Retinal pigment epithelial cell (primary cell): ENCODE measurements at places on chromosomes 2 and 18.
A peak's percentile ranks its signal among the peaks of the same experiment; 100 is the strongest.

DNA sequence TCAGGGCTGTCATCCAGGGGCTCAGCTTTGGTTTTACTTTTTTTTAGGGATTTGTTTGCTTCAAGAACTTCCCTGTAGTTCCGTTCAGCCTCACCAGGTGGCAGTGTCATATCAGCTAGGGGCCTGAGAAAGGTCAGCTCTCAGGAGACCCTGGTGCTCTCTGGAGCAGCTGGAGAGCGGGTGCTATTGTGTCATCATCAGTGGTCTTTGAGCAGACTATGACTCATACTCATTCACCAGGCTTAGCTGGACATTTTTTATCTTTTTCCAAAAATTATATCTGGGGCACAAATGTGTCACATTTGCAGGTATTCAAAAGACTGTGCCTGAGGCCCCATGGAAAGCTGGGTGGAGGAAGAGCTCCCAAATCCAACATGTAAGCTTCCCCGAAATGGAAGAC, 24.4 kb downstream of the ZNF892 start:
- DNase-seq: peak; percentile 14

- DNase-seq: no peak
Measured at GRCh38 chr2:62133320-62133823, 62.5 kb upstream of the B3GNT2 start.

- DNase-seq: no peak
Measured at GRCh38 chr2:224518806-224519580, 66.2 kb downstream of the CUL3 start.

DNA sequence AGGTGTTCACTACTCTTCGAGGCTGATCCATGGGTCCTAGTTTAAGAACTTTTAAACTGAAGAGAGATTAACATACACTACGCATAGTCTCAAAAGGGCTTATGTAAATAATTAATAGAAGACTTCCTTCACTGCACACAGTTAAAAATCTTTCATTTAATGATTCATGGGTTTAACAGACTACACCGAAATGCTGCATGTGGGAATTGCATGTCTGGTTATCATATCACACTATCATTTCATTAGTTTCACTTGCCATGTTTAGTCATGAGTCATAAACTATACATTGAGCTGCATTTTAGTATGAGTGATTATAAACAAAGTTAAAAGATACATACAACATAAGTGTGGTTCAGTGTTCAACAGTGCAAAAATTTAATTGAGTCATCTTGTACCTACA, 31.2 kb downstream of the GLS start:
- DNase-seq: no peak

DNA sequence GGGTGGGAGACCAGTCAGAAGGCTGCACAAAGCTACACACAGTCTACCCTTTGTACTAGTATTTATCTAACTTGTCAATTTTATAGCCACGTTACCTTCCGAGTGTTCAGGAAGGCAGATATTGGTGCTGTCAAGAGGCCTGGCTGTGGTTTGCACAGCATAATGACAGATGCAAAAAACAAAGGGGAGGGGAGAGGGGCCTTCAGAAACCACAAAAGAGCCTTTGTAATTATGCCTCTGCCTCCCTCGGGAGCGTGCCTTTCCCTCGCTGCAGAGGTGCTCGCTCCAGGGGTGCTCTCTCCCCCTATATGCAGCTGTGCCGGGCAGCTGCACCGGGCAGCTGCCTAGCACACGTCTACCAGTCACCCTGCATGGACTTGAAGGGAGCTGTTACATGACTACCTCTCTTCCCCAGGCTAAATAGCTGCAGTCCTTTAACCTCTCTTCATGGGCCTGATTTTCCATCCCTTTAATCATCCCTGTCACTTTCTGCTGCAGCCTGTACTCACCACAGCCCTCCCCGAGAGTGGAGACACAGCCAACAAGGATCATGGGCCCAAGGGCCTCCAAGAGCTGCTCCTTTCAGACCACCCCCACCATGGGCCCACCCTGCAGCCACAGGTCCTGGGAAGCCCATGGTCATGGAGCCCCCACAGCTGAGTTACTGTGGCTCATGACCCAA, 168.4 kb upstream of the PKDCC start:
- no peak for DNase-seq

DNA sequence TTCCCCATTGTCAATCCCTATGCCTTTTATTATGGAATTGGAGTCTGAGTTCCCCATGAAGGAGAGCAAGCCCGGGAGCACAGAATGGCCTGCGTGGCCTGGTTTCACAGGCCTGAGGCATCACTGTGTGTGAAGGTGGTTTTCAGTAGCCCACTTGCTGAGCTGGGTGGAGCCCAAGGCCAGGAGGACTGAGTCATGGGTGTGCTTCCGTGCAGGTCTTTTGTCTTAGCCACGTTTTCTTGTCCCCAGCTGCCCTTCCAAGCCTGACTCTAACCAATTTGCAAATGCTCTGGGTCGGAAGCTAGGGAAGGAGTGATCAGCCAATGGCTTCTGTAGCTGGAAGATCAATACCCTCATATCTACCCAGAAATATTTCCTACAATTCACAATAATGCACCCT, 119.2 kb downstream of the MAPK4 start:
- DNase-seq: no peak

DNA sequence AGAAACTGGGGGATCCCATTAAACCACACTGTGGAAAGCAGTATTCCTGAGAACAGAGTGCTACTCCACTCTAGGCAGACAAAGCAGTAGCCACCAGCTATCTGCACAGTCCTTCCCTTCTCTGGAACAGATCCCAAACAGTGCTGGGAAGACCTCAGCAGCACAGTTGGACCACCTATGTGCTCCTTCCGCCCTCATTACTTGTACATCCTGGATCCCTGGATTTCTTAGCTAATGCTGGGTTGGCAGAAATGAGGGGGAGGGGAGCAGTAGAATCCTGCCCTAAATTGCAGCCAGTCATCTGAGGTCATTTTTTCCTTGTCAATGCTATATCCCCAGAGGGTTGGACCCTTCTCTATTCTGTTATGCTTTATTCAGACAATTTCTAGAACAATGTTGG, 13.8 kb upstream of the MALT1 start:
- DNase-seq: no peak

GRCh38 chr2:155308367-155309009, 610.0 kb downstream of the KCNJ3 start:
- DNase-seq: no peak

- DNase-seq: no peak
Measured at GRCh38 chr2:151261977-151262291, 271 bp upstream of the RBM43 start.

DNA sequence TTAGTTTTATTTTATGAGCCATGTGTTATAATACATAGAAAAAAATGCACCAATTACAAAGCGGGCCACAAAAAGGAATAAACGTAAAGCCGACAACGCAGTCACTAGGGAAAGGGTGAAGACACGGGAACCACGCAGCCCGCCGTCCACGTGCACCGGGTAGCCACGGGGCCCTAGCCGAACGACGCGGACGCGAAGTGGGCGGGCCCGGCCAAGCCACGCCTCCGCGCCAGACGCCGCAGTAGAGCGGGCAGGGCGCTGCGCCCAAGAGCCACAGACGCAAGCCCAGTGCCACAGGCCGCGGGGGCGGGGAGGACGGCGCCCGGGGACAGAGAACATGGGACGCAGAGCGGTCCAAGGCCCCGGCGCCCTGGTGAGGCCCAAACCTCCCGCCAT, at the start of gene DUSP28:
Gene DUSP28, plus strand, starts transcription at position 274 of the 396 bp plus-strand sequence. CDS start 328 bp downstream, outside the sequence.
- DNase-seq: peak; percentile 40

GRCh38 chr2:114688241-114688640, 245.8 kb downstream of the DPP10 start:
- DNase-seq: no peak

DNA sequence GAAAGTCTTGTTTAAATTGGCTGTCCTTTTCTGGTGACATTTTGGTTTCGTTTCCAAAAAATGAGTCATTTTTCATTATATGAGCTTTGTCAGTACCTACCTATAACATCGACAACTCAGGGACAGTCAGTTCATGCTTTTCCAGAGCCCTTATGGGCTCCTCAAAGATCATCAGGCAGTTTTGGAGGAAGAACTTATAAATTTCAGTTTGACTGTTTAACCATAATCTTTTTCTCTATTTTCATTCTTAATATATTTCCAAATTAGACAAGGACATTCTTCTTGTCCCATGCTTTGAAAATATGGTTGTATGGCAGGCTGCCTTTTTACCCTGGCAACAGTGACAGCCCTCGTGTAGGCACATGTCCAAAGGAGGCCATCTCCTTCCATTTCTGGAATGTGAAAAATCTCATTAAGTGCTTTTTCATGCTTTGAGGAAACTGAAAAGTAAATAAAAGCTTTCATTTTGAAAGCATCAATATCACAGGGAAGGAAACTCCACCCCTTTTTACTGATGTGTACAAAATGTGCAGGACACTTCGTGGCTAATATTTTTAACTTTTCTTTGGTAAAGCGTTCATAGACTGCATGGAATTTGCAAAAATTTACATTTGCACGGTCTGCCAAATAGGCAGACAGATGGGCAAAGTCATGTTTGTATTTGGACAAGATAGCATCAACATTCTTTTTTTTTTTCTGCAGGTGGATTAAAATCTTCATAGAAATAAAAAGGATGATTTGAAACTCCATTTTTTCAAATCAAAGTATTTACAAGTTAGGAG, 7.2 kb upstream of the PROC start:
- peak; percentile 52 for DNase-seq

GRCh38 chr2:54520687-54521086, 64.6 kb downstream of the SPTBN1 start:
- no peak for DNase-seq

GRCh38 chr2:47870641-47871540, 35.4 kb downstream of the FBXO11 start:
- no peak for DNase-seq

- DNase-seq: no peak
Measured at GRCh38 chr2:240254337-240255164, 114.1 kb upstream of the OTOS start.

- no peak for DNase-seq
Measured at GRCh38 chr2:71785516-71785981, 332.2 kb downstream of the DYSF start.

DNA sequence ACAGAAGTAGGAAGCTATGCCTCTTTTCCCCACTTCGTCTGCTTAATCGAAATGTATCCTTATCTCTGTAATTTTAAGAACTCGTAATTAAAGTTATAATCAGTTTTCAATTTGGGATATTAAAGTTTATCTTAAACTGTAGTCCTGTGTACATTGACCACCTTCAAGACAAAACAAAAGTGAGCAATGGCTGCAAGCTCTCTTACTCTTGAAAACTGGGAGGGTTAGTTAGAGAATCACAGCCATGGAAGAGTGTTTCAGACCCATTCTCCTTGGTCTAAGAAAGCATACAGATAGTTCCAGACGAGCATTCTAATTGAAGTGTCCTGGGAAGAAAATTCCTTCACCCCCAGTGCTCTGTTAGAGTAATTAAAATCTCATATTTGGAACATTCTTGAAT, 2.0 kb downstream of the KCMF1 start:
- DNase-seq: no peak

- no peak for DNase-seq
Measured at GRCh38 chr2:190561094-190561493, 26.6 kb upstream of the NEMP2 start.

GRCh38 chr2:215507836-215508235, 72.0 kb upstream of the FN1 start:
- no peak for DNase-seq

GRCh38 chr2:47119001-47119400, 36.1 kb downstream of the STPG4 start:
- no peak for DNase-seq

DNA sequence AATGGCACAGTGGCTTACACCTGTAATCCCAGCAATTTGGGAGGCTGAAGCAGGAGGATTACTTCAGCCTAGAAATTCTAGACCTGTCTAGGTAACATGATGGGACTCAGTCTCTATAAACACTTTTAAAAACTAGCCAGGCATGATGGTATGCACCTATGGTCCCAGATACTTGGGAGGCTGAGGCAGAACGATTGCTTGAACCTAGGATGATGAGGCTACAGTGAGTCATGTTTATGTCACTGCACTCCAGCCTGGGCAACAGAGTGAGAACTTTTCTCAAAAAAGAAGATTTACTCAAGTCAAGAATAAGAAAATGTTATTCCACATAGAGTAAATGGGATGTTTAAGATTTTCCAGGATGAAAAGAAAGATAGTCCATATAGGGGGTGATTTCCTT, 158.6 kb downstream of the HNMT start:
- DNase-seq: no peak

- no peak for DNase-seq
Measured at GRCh38 chr2:79660557-79660956, 147.7 kb downstream of the CTNNA2 start.

- DNase-seq: no peak
Measured at GRCh38 chr2:103435010-103435409, 673.2 kb downstream of the TMEM182 start.

DNA sequence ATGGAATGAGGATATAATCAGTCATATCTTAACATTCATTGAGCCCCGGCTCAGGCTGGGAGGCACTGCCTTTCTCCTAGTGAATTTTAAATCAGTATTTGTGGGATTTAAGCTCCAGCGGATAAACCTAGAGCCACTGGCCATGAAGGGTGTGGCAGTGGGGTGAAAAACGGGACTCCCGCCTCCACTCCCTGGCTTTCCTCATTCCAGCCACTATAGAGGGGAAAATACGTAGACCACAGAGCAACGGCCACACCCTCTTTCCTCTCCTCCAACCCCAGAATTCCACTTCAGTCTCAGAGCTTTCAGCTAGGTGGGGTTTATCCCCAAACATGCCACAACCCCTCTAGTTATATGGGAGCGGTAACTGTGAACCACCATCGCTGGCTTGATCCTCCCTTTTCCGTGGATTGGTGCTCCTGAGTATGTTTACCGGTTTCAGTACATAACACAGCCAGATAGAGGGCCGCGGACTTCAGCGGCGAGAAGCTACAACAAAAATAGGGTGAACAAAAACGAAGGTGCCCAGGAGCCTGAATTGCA, 70.6 kb upstream of the ITGB6 start:
- DNase-seq: no peak

- no peak for DNase-seq
Measured at GRCh38 chr2:86400321-86400720, 40.9 kb upstream of the KDM3A start.

DNA sequence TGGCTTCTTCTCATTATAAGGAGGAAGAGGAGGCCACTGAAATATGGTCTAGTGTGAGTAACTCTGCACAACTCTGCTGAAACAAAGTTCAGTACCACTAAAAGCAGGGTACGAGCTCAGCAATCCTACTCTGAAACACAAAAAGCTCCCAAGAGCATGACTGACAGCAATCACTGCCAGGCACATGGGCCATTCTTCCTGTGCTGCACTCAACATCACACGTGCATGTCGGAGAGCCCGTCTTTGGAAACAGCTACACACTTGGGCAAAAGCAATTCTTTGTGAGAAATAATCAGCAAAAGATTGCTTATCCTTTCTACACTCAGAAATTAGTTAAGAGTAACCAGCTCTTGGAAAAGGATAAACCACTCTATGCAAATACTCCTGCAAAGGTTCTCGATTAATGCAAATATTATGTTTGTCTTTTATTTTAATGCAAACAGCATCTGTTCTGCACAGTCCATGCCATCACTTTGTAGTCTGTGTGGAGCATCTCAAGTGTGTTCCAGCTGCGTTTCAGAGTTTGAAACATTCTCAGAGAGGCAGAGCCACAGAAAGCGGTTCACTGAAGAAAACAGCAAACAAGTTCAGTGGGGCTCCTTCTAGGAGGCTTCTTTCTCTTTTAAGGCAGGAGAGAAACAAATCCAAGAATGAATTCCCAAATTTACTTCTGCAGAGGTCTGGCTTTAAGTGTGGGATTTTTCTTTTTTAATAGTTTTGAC, 145.0 kb downstream of the HDAC4 start:
- DNase-seq: no peak

- DNase-seq: no peak
Measured at GRCh38 chr2:129092956-129093355, 774.3 kb upstream of the HS6ST1 start.
